ENCODE measurements at places on chromosomes 7 and 10.

DNA sequence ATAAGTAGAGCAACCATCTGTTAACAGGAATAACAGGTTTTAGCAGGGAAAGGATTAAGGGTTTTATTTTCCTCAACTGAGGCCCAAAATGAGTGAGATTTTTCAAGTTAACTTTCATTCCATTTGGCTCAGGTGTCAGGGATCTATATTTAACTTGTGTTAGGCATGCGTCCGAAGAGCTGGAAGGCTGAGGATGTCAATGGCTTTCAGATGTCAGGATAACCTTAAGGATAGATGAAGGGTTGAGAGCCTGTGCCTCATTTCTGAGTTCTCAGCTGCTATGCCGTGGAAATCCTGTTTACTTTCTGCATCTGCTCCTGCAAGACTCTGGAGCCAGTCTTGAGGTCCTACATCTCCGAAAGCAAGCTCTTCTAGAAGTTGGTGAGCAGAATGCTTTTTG, 36.4 kb upstream of the CD36 start:
- DNase-seq, result no peak

GRCh38 chr10:114437473-114438292, 33.4 kb upstream of the AFAP1L2 start:
- no peak for DNase-seq

- DNase-seq, result no peak
Observed at GRCh38 chr10:97412891-97413304, 11.8 kb upstream of the RRP12 start.

DNA sequence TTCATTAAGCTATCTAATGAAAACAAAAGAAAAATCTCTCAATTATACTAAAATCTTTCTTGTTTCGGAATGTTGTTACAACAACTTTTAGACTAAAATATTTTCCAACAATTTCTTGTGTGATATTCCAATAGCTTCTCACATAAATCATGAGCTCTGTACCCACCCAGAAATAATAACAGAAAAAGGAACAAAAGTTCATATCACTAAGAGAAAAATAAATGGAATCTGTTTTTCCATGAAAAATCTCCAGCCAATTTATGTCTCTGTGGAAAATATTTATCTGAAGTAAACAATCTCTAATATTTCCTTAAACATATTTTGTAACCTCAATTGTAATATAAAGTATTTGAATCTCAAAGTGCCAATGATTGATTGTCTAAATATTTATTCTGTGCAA, 628.6 kb upstream of the ANKRD30A start:
- DNase-seq, result no peak

DNA sequence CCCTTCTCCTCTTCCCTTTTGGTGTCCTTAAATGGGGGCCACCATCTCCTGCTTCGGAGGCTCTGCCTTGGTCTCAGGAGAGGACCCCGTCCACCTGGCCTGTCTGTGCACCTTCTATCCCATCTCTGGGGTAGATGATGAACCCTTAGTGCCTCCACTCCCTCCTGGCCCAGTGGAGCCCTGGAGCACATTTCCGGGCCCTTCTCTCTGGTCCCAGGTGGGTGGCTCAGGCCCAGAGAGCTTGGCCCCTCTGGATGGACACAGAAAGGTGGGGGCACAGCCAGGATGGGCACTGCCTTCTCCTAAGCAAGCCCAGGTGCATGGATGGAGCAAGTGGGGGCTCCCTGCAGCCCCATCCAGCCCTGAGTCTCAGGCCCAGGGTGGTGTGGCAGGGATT, 121.4 kb upstream of the RET start:
- no peak for DNase-seq

DNA sequence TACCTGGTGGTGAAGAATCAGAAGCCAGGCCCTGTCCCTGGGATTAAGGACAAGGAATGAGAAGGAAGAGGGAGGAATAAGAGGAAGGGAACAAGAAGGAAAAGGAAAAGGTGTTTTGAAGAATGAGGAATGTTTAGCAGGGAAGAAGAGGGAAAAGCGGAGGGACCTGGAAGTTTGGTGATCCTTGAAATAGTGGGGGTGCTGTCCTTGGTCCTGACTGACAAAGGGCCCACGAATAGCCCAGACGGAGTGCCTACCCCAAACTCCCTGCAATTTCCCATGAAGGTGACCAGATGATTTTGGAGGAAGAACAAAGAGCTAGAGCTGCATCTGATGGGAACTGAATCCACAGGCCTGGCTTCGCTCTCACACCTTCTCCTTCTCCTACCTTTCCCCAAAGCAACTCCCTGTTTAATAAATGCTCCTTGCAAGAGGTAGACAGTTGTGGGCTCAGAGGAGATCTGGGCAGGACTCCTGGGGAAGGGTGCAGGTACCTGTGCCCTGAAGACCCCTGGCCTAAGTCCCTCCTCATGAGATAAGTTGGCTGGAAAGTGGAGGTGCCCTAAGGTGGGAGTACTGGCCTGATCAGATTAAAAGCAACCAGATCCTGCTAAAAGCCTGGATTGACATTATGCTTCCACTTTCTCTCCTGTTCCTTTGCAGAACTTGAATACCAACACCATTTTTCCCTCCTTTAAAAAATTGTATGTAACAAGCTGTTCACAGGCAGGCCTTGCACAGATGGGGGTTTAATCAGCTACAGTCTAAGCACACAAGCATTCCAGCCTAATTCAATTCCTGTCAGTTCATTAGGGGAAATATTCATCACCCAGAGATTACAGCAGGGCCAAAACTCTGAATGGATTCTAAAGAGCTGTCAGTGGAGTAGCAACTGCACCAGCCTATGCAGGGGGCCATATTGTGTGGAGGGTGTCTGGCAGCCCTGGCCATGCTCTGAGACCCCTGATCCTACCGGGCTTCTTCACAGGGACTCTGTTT, 19.4 kb downstream of the KAZALD1 start:
- DNase-seq, result no peak

DNA sequence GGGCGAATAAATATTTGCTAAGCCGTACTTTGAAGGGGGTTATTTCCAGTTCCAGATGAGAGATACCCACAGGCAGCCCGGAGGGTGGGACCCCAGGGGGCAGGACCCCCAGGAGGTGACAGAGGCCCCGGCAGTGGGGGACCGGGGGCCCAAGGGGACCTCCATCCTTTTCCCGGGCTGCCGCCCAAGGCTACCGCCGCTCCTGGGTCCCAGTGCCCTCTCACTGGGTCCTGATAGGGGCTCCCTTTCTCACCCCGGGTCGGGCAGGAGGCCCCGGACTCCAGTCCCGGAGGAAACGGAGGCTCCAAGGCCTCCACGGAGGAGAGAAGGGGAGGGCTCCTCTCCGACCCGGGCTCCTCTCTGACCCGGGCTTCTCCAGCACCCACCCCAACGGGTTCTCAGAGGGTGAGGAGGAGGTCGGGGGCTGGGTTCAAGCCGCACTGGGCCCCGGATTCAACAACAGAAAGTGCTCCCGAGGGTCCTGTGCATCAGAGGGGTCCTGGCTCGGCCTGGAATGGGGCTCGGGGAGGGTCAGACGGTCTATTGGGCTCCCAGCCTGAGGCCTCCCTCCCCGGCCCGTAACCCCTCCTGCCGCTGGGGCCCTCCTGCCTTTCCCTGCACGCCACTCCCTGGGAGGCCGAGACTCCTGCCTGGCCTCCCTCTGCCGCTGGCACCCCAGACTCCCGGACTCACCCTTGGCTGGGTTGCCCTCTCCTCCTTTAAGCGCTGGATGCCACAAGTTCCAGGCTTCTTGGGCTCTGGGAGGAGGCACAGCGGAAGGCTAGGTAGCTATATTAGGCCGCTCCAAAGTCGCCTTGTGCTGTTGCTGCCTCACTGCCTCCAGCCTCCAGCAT, 62.5 kb downstream of the ZNF37A start:
- DNase-seq, result no peak

Data from anterior cingulate cortex (tissue), 58 donors.